Fibroblast of lung (primary cell): ENCODE measurements at places on chromosomes 2 and 18.

- H3K4me3 ChIP-seq: no peak overlapping the region
- no peaks in the 10 kb centered on the region for H3K27me3 ChIP-seq
- H3K4me1 ChIP-seq: no peaks in the 10 kb centered on the region
- DNase-seq: peak; percentile 28
- no peak overlapping the region for H3K27ac ChIP-seq
Observed at GRCh38 chr2:15912203-15912602, 28.1 kb upstream of the MYCN start.

- H3K4me1 ChIP-seq: peaks cover 5% of the 10 kb centered on the region
- no peaks in the 10 kb centered on the region for H3K27me3 ChIP-seq
- no peaks in the 10 kb centered on the region for H3K36me3 ChIP-seq
Observed at GRCh38 chr2:9201185-9201891, 5.3 kb upstream of the ASAP2 start.

DNA sequence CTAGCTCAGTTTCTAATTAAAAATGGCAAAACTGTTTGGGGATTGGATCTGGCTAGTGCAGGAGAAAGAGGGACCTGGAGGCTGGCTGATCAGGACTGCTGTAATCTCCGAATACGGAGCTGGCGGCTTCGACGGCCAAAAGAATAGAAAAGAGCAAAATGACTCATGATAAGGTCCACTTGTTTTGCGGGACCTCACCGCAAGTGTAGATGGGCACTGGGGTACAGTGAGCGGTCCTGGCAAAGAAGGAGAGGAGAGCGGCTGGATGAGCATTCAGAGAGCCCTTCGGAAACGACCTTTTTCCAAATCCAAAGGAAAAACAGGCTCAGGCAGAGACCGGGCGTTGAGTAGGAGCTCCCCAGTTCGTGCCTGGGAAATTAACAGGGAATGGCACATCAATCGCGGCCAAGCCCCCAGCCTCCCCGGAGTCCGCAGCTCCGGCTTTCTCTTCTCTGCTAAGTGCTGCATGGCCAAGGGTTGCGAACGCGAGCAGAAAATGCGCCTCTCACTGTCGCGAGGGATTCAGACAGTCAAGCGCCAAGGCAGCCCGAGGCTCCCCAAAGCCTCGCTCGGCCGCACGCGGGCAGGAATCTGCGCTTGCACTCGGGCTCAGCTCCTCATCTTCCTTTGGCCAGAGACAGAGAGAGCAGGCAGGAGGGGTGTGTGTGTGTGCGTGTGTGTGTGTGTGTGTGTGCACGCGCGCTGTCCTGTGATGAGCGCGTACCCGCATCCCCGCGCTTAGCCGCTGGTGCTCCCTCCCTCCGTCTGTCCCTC is 1.8 kb downstream of the DCC start:
- peak overlapping the region; percentile 44 for H3K4me3 ChIP-seq
- no peaks in the 10 kb centered on the region for H3K36me3 ChIP-seq
- peak; percentile 14 for DNase-seq

DNA sequence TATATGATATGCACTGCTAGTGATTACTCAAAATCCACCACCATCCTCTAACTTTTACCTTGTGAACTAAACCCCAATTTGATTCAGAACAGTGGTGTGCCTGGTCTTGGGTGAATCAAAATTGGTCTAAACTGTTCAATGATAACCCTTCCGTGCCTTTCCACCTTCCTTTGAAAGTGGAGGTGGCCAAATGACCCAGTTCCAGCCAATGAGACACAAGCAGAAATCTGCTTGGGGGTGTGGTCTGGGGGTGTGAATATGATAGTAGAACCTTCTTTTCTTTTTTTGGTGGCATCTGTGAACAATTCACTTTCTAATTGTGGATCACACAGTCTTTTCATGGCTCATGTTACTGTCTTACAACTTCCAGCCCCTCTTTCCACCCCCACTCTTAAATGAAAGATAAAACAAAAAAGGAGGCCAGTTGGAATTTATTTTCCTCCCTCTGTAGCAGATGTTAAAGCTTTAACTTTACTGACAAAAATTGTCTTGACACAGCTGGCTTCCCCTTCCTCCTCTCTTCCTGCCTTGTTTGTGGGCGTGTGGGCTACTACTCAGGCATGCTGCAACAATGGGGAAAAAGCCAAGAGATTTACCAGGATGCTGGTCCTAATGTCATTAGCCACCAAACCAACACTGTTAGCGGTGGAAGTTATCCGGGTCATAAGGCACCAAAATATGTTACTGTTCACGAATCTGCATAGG is 58.8 kb upstream of the ANKRD44 start:
- no peaks in the 10 kb centered on the region for H3K36me3 ChIP-seq
- no peak for DNase-seq
- no peaks in the 10 kb centered on the region for H3K27me3 ChIP-seq
- H3K27ac ChIP-seq: no peak overlapping the region

GRCh38 chr2:135798275-135798705 is 38.7 kb downstream of the LCT start:
- H3K27ac ChIP-seq: no peak overlapping the region
- DNase-seq: no peak
- no peaks in the 10 kb centered on the region for H3K27me3 ChIP-seq
- H3K4me1 ChIP-seq: no peaks in the 10 kb centered on the region
- H3K36me3 ChIP-seq: no peaks in the 10 kb centered on the region

DNA sequence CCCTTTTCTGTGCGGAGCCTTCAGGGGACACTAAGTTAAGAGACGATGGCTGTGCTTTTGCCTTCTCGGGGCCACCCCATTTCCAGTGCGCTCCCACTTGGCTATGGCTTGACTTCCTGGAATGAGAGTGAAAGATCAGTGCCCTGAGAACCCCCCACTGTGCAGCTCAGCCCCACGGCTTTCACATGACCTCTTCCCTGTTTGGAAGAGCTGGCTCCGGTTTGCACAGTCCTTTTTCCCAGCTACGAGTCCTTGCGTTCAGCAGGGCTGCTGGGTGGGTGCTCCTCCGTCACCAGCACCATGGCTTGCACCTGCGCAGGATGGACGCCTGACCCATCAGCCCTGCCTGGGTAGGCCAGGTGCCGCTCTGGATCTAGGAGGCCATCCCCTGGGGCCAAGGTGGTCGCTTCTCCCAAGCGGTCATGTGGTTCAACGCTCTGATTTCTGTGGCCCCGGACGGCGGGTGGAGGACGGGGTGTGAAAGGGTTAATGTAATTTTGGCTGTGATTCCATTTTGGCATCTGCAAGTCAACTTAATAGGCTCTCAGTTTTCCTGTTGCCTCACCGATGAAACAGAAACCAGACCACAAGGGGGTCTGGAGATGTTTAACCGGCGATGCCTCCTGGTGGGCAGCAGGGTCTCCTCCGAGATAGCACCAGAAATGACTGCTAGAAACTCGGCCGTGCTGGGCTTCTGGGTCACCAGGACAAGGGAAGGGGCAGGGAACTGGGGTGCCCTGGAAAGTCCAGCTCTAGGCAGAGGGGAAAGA is 113.1 kb upstream of the HAAO start:
- H3K27me3 ChIP-seq: peaks cover 3% of the 10 kb centered on the region
- no peak overlapping the region for H3K4me3 ChIP-seq
- no peak for DNase-seq
- no peak overlapping the region for H3K27ac ChIP-seq

GRCh38 chr2:235639885-235640284 is 146.0 kb downstream of the AGAP1 start:
- no peaks in the 10 kb centered on the region for H3K27me3 ChIP-seq
- no peaks in the 10 kb centered on the region for H3K36me3 ChIP-seq
- DNase-seq: no peak
- peaks cover 35% of the 10 kb centered on the region for H3K4me1 ChIP-seq
- H3K27ac ChIP-seq: peak overlapping the region; percentile 91

DNA sequence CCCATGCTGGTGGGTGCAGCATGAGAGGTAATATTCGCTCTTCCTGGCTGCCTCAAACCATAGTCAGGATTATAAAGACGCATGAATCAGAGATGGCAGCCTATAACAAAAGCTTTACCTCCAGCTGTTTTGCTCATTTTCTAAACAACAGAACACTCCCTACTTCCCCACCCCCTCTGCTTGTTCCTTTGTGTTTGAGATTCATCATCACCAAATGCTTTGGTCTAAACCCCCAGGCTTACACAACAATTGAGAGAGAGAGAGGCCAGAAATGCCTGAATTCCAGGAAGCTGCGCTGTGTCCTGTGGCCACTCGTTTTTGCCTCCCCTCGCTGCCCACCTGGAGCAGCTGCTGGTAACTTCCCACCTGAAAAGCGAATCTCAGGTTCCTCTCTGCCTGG is 78.8 kb upstream of the CAPN13 start:
- H3K4me3 ChIP-seq: no peak overlapping the region
- no peaks in the 10 kb centered on the region for H3K4me1 ChIP-seq
- no peaks in the 10 kb centered on the region for H3K27me3 ChIP-seq
- H3K36me3 ChIP-seq: no peaks in the 10 kb centered on the region
- DNase-seq: no peak

DNA sequence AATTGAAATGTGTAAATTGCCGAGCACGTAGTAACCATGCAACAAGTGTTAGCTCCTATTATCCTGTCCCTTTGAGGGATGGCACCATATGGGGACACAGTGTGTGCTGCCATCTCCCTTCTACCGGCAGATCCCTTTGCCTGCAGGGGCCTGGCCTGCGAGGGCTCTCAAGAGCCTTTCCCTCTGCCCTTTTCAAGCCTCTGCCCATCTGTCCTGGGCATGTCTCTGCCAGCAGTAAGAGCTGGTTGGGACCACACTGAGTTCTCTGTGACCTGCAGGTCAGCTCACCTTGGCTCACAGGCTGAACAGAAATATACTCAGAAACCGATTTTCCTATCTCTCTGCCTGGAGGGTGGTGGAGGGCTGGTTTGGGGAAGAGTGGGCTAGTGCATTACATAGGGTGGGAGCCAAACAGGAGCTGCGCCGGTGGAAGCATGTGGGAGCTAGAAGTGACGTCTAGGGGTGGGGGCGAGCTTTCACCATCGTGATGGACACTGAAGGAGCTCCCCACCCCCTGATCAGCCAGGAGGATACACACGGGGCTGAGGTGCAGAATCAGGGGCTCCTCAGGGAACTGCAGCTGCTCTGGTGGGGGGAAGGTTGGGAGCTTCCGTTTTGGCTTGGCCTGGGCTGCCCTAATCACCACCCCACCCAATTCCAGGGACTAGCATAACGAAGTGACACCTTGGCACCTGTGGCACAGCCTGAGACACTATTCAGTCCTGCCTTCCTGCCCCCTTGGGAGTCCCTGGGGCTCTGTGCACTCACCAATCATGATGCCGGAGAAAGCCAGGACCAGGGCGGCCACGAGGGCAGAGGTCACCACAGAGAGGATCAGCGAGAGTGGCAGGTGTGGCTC is 109.7 kb downstream of the CLIP4 start:
- no peak overlapping the region for H3K4me3 ChIP-seq
- no peaks in the 10 kb centered on the region for H3K36me3 ChIP-seq
- no peak overlapping the region for H3K27ac ChIP-seq

DNA sequence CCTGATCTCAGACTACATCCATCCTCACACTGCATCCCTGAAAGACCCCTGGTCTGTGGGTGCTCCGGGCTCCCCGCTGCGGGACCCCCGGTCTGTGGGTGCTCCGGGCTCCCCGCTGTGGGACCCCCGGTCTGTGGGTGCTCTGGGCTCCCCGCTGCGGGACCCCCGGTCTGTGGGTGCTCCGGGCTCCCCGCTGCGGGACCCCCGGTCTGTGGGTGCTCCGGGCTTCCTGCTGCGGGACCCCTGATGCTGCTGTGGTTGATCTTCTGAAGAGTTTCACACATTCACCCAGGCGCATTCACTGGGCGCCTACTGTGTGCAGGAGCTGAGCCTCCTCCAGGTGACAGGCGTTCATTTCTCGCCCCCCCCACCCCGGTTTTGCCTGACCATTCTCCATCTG is 162.7 kb upstream of the SALL3 start:
- H3K4me1 ChIP-seq: no peaks in the 10 kb centered on the region
- H3K27me3 ChIP-seq: no peaks in the 10 kb centered on the region
- H3K27ac ChIP-seq: no peak overlapping the region
- no peaks in the 10 kb centered on the region for H3K36me3 ChIP-seq

DNA sequence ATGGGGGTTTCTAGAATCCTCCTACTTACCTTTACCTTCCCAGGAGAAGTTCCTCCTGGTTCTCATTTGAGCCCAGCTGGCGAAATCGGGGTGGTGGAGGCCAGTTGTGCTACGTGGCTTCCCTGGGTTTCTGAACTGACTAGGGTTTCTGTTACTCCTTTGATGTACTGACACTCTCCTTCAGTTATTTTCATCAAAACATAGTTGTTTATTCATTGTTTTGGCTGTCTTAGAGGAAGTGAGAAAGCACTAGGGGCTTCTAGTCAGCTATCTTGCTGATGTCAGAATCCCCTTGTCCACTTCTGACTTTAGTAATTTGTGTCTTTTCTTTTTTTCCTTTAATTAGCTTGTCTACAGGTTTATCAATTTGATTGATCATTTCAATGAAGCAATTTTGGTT is 332.2 kb upstream of the TANK start:
- H3K27ac ChIP-seq: no peak overlapping the region
- H3K27me3 ChIP-seq: no peaks in the 10 kb centered on the region
- H3K4me1 ChIP-seq: no peaks in the 10 kb centered on the region
- no peaks in the 10 kb centered on the region for H3K36me3 ChIP-seq

GRCh38 chr18:49856496-49856895 is 43.2 kb upstream of the ACAA2 start:
- H3K27me3 ChIP-seq: no peaks in the 10 kb centered on the region
- H3K36me3 ChIP-seq: no peaks in the 10 kb centered on the region
- H3K27ac ChIP-seq: no peak overlapping the region
- no peak for DNase-seq
- H3K4me1 ChIP-seq: no peaks in the 10 kb centered on the region
- H3K4me3 ChIP-seq: no peak overlapping the region

DNA sequence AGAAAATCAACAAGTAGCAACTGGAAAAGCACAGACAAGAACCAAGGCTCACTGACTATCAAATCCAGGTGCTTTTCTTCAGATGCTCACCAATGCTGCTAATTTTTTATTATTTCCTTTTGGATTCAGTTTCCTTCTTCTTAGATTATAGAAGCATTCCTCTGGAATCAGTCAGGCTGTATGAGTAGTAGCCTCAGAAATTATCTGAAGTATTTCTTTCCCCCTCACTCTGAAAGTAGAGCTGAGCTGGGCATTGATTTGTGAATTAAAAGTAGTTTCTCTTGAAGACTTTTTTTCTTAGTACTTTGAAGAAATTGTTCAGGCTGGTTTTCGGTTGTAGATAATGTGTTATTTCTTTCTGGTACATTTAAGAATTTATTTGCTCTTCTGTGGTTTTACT is 273.7 kb downstream of the NOL4 start:
- DNase-seq: peak; percentile 79
- no peak overlapping the region for H3K27ac ChIP-seq
- H3K4me3 ChIP-seq: no peak overlapping the region
- H3K36me3 ChIP-seq: no peaks in the 10 kb centered on the region
- H3K4me1 ChIP-seq: no peaks in the 10 kb centered on the region

- no peak for DNase-seq
- H3K36me3 ChIP-seq: no peaks in the 10 kb centered on the region
- H3K27ac ChIP-seq: no peak overlapping the region
- no peak overlapping the region for H3K4me3 ChIP-seq
- no peaks in the 10 kb centered on the region for H3K27me3 ChIP-seq
- H3K4me1 ChIP-seq: no peaks in the 10 kb centered on the region
Observed at GRCh38 chr2:239776436-239777005, 248.6 kb downstream of the NDUFA10 start.

- no peaks in the 10 kb centered on the region for H3K27me3 ChIP-seq
- H3K4me3 ChIP-seq: no peak overlapping the region
- no peaks in the 10 kb centered on the region for H3K4me1 ChIP-seq
- DNase-seq: no peak
- H3K36me3 ChIP-seq: no peaks in the 10 kb centered on the region
Observed at GRCh38 chr18:22109535-22109934, 59.9 kb upstream of the GATA6 start.
